Calu3 (cell line): ENCODE measurements at places on chromosomes 2 and 18. TPM values are rescaled to one million over a fixed set of nuclear protein-coding genes. Genes with fewer than 3 reads are reported as not detected.

DNA sequence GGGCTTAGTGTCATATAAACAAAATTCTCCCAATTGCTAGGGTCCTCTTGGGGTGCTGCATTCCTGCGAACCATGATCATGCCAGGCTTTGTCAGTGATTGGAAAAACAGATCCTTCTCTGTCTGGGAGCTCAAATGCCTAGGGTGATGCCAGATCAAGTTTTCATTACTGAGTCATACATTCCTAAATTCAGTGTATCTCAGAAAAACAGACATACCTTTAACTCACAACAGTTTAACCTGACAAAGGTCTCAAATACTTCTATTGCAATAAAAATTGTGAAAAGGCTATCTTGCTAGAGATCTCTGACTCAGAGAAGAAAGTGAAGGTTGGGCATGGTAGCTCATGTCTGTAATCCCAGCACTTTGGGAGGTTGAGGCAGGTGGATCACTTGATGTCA lies 86.9 kb downstream of the SH3YL1 start:
- no peak for DNase-seq

GRCh38 chr2:120390381-120391055 lies 44.6 kb downstream of the INHBB start:
- DNase-seq: no peak

GRCh38 chr2:9345343-9345742 lies 78.0 kb downstream of the ITGB1BP1 start:
- no peak for DNase-seq

- peak; percentile 48 for DNase-seq
Measured at GRCh38 chr2:174971868-174972781, 33.1 kb downstream of the CHN1 start.

DNA sequence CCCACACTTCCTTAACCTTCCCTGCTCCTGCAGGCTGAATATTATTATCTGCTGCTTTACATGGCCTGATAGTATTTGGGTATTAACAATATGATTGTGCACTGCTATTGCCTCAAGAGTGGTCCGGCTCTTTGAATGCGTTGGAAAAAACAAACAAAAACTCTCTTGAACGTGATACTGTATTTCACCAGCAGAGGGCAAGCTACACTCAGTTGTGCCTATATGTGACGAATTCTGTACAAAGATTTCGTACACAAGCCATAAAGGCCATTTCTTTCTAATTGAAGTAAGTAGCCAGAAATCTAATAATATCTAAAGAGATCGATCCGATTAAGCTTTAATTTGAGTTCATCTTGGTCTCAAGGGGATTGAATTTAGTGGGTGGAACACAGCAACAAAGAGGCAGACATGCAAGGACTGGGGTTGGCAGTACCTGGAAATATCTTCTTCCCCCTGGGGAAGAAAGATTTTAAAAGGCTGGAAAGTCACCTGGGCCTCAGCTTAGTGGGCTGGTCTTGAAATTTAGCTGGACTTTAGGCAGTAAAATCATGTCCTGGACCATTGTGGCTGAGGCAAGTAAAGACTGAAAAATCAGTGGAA lies 49.3 kb upstream of the RAB6D start:
- DNase-seq: peak; percentile 37

DNA sequence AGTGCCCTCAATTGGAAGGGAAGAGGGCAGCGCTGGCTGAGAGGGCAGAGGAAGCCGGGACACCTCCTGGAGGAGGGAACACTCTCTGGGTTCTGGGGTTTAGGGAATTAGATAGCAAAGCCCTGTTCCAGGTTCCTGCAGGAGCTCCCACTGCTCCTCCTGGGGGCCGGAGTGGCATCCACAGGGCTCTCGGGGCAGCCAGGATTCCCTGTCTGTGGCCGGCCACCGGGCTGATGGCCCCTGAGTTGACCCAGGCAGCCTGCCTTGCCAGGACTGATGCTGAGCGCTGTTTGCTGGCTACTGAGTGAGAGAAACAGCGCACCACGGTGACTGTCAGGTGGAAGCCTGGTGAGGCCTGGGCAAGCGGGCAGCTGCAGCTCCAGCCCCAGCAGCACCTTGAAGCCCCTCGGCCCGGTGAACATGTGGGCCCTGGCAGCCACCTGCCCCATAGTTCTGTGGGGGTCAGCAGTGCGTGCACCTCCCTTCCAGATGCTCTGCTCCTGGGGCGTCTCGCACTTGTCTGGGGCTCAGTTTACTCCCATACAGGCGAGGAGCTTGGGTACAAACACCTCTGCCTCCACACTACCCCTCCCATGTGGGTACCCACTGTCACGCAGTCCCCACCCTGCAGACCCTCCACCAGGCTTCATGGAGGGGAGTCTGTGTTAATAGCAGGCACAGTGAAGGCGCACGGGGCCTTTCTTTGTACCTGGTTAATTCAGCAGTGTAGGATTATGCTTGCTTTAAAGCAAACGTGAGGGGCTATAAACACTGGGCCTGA lies 7.7 kb upstream of the ALLC start:
- no peak for DNase-seq

SULT1C4 gene
- not detected in 2 replicates for total RNA-seq

GRCh38 chr2:158359846-158360245 lies 96.7 kb downstream of the CCDC148 start:
- DNase-seq: peak; percentile 61

REG3A gene
- not detected in 2 replicates for total RNA-seq

DNA sequence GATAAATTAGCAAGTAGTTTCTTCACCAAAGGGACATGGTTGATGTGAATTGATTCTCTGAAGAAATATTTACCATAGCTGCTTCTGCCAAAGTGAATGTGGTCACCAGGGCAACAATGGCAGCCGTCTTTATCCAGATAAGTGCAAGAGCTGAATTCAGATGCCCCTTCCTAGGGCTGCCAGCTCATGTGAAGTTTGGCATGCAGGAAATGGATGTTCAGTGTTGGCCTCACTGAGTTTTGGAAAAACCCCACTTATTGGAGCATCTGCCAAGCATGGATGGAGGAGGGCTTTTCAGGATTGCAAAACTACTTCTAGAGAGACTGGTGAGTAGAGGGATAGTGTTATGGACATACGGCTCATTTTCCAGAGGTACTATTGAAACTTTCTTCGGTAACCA lies 80.8 kb downstream of the FMNL2 start:
- no peak for DNase-seq

GRCh38 chr2:68088940-68089339 lies 26.1 kb upstream of the C1D start:
- DNase-seq: no peak

DNA sequence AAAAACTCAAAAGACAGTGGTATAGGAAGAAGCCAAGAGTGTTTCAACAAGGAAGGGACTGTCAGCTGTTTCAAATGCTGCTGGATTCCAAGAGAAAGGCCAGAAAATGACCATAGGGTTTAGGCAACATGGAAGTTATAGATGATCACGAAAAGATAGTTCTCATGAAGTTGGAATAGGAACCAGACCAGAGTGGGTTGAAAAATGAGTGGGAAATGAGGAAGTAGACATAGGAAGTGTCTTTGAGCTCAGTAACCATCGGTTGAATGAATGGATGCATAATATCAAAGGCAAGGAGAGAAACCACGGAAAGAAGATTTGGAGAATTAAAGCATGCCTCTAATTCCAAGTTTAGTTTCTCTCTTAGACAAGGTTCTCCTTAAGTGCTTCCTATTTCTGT lies 1.3 kb downstream of the NCAPH start:
- no peak for DNase-seq

DNA sequence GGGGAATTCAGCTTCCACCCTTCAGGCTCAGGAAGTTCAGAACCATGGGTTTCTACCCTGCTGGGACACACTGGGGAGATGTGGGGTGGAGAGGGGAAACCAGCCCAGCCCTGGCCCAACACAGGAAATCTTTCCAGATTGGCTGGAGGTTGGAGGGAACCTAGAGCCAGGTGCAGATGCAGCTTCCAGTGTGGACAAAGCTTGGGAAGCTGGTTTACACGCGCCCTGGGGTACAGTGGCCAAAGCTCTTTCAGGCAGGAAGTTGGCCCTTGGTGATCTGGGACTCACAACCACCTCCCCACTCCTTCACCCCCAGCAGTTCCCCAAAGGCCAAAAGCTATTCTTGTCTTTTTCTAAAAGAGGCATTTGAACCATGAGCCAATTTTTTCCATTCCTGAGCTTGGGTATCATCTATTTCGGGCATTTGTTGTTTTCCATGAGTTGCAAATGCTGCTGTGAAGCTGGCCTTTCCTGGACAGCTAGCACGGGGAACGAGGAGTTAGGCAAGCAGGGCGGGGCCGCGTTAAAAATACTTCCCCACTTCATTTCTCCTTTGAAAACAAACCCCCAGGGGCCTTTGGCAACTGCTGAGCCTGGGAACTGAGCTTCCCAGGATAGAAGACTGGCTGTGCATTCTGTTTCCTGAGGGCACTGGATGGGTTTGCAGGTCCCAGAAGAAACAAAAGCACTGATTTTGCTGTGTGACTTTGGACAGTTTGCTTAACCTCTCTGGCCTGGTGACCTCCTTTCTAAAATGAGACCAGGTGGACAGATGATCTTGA lies 3.1 kb upstream of the ARID5A start:
- DNase-seq: no peak

DNA sequence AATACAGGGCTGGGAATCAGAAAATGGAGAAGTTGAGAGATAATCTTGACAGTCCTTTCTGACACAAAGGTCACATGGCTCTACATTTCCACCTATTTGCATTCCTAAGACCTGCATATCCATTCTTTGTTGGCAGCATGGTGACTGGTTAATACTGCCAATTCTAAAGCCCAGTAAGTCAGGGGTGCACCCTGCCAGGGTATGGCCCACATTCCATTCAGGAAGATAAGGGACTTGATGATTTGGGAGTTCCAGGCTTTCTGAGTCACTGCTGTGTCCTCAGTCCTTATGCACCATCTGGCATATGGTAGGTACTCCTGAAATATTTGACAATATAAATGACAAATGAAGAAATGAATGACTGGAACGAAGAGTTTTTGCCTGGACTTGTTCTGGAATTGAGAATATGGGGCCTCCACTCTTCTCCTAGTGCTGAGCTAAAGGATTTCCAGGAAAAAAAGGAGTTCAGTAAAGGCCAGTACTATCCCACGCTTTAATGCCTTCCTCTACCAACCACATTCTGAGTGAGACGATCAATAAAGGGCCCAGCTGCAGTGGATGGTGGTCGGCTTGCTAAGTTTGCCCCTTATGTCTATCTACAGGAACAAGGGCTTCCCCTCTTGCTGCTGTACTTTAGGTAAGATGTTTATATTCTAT lies 31.7 kb upstream of the EIF2AK3 start:
- no peak for DNase-seq

DNA sequence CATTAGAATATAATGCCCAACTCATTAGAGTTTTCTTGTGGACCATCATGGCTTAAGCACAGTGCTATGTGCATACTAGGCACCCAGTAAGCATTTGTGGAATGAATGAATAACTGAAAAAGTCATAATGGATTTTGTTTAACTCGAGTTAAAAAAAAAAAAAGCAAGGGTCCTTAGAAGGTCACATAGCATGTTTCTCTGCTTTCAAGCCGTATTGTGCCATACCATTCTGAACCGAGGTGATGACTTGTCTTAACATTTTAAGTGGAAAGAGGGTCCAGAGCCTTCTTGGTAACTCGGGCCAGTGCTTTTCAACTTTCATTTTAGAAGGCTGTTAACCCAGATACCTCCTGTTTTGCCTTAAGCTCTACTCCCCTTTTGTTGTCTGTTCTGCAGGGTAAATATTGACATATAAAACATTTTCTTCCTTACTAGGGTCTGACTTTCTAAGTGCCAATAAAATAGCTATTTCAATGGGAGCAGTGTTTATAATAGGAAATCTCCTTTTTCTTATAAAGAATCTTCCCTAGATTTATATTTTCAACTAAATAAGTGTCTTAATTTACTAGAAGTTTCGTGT lies 787 bp upstream of the ADGRF3 start:
- no peak for DNase-seq

- DNase-seq: no peak
Measured at GRCh38 chr18:61541673-61542072, 208.4 kb downstream of the CDH20 start.

DNA sequence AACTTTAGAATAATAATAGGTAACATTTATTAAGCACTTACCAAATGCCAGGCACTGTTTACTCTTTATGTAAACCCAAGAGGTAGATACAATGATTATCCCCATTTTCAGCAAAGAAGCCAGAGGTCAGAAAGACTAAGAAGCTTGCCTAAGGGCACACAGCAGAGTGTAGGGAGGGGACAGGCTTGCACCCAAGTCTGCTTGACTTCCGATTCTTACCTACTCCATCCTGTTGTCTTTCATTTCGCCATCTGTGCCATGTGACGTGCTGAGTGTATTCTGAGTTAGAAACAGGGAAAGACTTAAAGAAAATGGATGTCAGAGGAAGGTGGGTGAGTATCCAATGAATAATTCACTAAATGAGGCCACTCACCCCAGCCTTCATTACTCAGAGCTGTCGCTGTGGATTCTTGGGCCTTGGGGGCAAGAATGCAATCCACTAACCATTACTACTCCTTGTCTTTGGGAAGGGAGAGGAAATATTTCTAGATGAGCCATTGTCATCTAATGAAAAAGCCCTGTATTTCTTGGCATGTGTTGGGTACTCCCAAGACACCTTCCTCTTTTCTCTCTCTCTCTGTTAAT lies 76.4 kb upstream of the BCL11A start:
- DNase-seq: no peak

DNA sequence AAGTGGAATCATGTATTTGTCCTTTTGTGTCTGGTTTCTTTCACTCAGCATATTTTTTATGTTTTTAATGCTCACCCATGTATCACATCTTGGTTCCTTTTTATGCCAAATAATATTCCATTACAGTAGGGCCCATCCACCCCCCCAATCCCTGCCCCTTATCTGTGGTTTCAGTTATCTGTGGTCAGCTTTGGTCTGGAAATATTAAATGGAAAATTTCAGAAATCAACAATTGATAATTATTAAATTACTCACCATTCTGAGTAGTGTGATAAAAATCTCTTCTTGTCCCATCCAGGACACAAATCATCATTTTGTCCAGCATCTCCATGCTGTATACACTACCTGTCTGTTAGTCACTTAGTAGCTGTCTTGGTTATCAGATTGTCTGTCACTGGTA lies 66.7 kb downstream of the BIRC6 start:
- DNase-seq: no peak

DNA sequence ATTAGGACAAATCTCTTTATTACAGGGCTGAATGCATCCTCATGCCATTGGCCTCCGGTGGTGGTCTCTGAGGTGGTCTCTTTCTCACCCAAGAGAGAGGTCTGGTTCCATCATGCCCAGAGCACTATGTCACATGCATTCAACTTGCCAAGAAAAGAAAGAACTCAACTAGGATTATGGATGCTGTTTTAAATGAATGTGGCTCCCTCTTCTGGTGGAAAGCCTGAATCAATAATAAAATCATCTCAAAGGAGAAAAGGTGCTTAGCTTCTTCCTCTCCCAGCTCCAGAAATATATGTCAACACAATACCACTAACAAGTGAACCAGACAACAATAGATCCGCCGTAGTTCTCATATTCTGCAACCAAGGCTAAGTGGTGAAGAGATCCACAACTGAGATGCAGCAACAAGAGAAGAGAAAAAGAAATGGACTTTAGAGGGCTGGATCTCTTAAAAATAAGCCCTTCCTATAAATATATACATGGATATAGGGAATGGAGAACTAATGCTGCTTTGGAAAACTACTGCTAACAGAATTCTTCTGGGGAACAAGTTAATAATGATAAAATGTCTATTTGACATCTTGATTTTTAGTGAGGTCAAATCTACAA lies 396.8 kb downstream of the NCKAP5 start:
- DNase-seq: peak; percentile 46
